ENCODE measurements at places on chromosomes 13 and 19. TPM values are rescaled to one million over a fixed set of nuclear protein-coding genes. Genes with fewer than 3 reads are reported as not detected.

The IGFL2 gene
- total RNA-seq: not detected

The TMEM190 gene
- total RNA-seq: not detected

The KANK3 gene
- total RNA-seq: 9.1 TPM

DNA sequence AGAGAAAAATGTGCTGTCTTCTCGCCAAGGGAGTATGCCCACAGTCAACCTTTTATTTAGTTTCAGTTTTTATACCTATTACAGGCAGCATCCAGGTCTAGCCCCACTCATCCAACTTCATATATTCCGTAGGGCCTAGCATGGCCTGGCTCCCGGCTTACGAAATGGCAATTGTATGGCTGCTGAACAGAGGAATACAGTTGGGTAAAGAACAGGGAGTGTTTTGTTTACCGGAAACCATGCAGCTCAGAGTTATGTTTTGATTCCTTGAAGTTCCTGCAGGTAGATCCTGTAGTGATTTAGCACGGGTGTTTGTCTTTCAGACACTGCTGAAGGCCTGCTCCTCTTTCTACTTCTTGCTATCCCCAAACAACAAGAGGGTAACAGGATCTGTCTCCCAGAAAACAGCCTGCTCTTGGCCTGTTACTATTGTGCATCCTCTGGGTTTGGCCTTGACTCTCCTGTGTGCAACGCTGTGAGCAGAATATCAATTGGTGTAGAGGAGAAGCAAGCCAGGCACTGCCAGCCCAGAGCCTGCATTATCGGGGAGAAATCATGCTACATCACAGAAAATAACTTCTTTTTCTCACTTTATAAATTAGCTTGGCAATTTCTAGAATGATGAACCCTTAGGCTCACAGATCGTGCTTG, 32.4 kb downstream of the OLFM4 start:
- DNase-seq: no peak

All from psoas muscle (tissue), 8 donors.